ENCODE measurements at places on chromosomes 5 and 9.

DNA sequence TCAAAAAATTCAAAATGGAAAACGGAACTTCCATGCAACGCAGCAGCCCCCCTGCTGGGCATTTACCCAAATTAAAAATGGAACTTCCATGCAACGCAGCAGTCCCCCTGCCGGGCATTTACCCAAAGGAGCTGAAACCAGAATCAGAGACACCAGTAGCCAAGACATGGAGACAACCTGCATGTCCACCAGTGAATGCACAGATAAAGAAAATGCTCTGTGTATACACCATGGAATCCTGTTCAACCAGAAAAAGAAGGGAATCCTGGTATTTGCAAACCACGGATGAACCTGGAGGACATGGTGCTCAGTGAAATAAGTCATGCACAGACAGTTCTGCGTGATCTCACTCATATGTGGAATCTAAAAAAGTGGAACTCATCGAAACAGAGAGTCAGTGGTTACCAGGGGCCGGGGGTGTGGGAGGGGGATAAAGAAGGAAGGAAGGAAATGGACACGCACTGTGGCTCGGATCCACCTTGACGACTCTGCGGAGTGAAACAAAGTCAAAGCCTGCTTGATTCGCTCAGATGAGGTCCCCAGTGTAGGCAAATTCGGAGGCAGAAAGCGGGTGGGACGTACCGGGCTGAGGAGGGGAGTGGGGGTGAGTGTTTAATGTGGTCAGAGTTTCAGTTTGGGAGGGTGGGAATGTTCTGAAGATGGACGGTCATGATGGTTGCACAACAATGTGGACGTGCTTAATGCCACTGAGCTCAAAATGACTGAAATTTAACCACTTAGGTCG, 40.2 kb upstream of the EXOC3 start:
- DNase-seq, result peak; percentile 41

- peak; percentile 87 for DNase-seq
These were observed 178.8 kb downstream of the SPOCK1 start for GRCh38 chr5:137320056-137321045.

DNA sequence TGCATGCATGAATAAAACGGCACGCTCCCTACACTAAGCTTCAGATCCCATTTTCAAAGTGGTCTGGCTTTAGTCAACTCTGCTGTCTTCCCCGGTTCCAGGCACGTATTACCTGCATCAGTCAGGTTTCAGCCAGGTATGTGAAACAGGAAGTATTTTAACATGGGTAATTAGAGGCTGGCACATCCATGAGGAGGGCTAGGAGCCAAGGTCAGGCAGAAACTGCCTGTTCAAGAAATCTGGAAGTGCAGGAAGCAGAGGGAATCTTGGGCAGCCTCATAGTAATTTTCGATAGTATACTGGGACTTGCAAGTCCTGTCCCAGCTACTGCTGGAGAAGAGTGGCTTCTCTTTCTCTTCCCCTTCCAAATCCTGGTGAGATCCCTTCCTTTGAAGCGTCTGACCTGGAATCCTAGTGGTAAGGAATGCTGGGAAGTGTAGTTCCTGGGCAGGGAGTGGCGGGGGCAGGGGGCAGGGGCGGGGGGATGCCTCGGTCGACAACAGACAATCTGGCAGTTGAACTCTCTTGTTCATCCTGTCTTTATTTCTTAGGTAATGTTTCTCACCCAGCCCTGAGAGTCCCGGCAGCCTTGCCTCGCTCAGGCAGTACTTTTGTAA, 403.1 kb downstream of the TLE4 start:
- peak; percentile 60 for DNase-seq

DNA sequence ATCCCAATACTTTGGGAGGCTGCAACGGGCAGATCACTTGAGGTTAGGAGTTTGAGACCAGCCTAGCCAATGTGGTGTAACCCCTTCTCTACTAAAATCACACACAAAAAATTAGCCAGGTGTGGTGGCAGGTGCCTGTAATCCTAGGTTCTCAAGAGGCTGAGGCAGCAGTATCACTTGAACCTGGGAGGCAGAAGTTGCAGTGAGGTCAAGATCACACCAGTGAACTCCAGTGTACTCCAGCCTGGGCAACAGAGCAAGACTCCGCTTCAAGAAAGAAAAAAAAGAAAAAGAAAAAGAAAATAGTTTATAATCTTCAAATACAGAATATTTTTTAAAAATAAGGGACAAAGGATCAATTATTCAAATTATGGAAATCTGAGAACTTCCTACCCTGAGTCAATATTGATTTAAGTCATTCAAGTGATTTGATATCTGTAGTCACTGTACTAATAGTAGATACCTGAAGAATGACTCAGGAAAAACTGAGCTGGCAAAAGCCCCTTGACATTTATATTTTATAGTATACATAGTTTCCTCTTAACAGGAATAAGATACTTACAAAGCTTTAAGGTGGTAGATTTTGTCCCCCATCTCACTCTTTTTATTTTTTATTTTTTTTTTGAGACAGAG, 61.8 kb downstream of the PTBP3 start:
- DNase-seq, result no peak

- no peak for DNase-seq
These were observed 104.9 kb downstream of the ANKRD18B start for GRCh38 chr9:33628865-33629410.

DNA sequence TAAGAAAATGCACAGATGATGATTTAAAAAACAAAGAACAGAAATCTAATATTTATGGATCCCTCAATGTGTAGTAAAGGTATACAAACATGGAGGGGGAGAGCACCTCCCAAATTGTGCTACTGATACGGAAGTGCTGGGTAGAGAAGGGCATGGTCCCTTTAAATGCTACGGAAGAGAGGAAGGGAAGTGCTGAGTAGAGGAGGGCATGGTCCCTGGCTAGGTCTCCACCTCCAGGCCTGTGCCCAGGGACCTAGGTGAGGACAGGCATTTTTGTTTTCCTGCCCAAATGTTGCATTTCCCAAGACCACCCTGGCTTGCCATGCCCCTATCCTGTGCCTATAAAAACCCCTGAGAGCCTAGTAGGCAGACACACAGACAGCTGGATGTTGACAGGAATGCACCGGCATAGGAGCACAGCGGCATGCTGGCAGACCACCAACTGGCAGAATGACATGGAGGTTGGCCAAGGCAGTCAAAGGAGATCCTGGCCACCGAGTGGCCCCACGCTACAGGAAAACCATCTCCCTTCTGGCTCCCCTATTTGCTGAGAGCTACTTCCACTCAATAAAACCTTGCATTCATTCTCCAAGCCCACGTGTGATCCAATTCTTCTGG, 62.1 kb upstream of the SPDL1 start:
- no peak for DNase-seq

DNA sequence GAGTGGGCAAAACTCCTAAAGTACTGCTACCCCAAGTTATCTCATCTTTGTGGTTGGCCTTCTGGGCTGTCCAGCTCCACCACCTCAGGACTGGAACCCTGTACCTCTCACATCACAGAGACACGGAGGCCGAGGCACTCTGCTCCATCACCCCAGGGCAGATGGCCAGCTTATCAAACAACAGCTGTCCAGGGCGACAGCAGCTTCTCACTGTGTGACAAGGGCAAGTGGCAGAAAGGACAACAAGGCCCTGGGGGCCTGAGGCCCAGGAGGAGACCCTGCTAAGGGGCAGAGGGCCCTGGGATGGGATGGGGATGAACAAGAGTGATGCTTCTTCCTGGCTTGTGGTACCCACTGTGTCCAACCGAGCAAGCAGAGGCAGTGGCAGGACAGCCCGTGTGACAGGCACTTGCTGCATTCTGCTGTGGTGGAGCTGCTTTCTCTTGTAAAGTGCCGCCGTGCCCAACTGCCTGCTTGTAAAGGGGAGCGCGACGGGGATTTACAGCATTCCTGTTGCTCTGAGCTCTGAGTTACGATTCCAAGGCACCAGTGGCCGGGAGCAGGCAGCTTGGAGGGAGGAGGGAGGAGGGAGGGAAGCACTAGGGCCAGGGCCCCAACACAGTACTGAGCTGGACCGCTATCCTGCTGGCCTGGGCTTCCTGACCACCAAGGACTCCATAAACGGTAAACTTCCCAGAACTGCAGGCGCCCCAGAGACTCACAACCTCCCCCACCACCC, 71.2 kb downstream of the SHB start:
- no peak for DNase-seq

GRCh38 chr9:75120686-75121085, 32.4 kb downstream of the OSTF1 start:
- DNase-seq, result no peak

- DNase-seq, result no peak
These were observed 5.5 kb upstream of the RUSC2 start for GRCh38 chr9:35484406-35484805.

- DNase-seq, result no peak
These were observed 2.4 kb upstream of the EXOC3 start for GRCh38 chr5:440401-441201.

DNA sequence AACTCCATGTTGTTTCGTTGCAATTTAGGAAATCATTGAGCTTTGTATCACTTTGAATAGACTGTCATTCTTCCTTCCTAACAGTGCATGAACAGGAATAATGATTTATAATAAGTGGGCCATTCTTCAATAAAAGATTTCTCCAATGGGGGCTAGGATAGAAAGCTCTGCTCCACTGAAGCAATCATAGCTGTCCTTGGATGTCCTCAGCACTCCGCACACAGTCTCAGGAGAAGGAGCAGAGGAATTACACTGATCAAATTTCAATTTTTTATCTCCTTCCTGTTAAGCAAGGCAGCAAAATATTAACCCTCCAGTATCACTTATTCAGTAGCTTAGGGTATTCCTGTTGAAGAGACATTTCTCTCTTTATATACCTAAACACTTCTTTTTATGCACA, 532.7 kb upstream of the ST8SIA4 start:
- DNase-seq, result no peak

- no peak for DNase-seq
These were observed 105.5 kb upstream of the LMX1B start for GRCh38 chr9:126508171-126508591.

DNA sequence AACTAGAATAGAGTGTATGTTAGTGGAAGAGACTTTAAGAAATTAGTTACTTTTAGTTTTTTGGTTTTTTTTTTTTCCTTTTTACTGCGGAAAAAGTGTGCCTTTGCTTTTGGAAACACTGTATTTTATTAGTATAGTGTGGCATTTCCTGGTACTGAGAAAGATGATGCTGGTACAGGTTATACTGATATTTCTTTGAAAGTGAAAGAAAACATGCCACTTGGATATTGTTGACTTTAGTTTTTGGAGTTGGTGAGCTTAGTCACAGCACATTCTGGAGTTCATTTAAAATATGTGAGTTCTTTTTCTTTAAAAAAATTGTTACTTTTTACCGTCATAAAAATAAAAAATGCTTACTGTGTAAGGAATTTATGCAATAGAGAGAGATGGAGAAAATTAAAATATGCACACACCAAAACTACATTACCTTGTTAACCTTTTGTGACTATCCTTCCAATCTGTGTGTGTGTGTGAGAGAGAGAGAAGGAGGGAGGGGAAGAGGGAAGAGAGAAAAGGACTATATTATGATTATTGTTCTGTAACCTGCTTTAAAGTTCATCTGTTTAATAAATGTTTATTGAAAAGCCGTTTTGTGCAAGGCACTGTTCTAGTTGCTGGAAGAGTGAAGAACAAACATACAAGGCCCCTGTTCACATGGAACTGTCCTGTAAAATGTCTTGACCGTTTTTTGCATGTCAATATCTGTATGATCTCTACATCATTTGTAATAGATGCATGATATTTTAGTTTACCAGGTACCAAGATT, 1.9 kb downstream of the UGCG start:
- DNase-seq, result no peak

GRCh38 chr5:159005062-159005461, 94.7 kb downstream of the EBF1 start:
- DNase-seq, result no peak

- no peak for DNase-seq
These were observed 32.2 kb downstream of the IRX4 start for GRCh38 chr5:1850324-1851154.

- DNase-seq, result no peak
These were observed 194.3 kb downstream of the TLE4 start for GRCh38 chr9:79766091-79766490.

GRCh38 chr5:125251703-125252102, 505.3 kb upstream of the ZNF608 start:
- no peak for DNase-seq

DNA sequence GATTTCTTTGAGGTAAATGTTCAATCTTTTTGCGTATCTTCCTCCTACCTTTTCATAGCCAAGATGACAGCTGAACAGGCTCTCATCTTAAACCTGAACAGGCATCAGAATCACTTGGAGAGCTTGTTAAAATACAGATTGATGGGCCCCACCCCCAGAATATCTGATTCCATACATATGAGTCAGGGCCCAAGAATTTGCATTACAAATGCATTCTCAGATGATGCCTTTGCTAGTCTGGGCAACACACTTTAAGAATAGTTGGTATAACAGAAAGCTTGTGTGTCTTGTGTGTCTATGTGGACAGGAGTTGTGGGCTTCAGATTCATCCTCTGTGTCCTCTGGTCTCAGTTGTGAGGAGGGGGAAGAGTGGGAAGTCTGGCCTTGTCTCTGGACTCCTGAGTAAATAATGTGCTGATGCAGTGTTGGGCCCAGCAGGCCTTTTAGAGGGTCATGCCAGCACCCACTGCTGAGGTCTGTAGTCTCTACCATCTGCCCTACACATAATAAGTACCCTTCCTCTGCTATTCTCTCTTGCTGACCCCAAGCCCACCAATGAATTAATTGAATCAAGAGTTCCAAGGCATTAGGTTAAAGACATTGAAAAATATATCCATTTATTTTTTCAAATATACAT, 43.1 kb downstream of the PTCD2 start:
- peak; percentile 74 for DNase-seq

- no peak for DNase-seq
These were observed 185.8 kb downstream of the CDK5RAP2 start for GRCh38 chr9:120394058-120394669.

- DNase-seq, result peak; percentile 57
These were observed 145.1 kb upstream of the TBCA start for GRCh38 chr5:77921094-77921768.

- peak; percentile 11 for DNase-seq
These were observed 75.8 kb downstream of the MACROH2A1 start for GRCh38 chr5:135323227-135323626.

DNA sequence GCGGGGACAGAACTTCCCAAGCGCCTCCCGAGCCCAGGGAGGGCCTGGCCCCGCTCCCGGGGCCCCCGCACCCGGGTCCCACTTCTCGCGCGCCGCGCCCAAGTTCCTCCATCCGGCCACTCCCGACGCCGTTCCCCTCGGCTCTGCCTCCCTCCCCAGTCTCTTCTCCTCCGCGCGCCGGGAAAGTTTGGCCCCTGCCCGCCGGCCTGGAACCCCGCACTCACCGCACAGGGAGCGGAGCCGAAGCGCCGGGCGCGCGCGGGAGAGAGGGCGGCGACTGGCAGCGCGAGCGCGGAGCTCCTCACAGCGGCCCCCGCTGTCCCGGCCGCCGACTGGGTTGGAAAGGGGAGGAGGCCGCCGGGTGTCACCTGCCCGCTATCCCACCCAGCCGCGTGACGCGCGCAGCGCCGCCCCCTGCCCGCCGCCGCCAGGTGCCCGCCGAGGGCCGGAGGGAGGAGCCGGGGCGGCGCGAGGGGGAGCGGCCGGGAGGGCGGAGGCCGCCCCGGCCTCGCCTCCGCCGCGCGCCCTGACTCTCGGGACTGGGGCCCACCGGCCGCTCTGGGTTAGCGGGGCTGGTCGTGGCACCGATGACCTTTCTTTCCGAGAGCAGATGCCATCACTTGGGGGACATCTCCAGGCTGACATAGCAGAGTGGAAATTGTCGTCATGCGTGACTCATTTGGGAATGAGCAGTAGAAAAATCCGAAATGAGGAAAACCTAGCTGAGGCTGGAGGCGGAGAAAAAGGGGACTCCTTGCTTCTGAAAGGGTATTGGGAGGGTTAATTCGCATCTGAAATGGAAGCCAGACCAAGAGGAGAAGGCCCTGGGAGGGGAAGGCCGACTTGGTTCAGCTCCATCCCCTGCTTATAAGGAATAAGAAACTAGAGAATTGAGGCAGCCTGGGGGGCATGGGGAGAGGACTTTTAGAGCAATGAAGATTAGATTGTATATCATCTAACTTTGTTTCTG, at the start of gene ELOVL7:
Gene ELOVL7 (minus strand): TSS at position 334 of the 970 bp plus-strand sequence. CDS start 56,872 bp downstream, outside the sequence.
- peak; percentile 92 for DNase-seq

All from islet precursor cell (in vitro differentiated cells).